ENCODE measurements at places on chromosomes 6 and 20.

DNA sequence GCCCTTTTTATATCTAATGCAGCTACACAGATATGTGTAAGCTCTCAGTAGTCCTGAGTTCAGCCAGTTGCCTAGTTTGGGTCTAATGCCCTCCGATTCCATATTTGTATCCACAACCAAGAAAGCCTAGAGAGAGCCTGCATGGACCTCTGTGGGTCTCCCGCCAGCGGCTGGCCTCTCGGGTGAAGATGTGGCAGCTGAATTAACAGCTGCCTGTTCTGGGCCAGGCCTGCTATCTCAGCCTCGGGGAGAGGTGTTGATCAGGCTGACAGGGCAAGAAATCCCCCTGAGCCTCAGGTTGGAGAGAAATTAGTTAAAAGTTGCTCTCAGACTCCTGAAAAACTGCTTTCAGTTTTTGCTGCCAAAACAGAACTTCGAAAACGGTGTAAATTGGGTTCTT lies 19.8 kb downstream of the PTK7 start:
- no peak overlapping the region for H3K4me3 ChIP-seq
- peaks cover 55% of the 10 kb centered on the region for H3K4me1 ChIP-seq
- no peak for DNase-seq
- peak overlapping the region; percentile 42 for H3K27ac ChIP-seq
- no peaks in the 10 kb centered on the region for H3K27me3 ChIP-seq

DNA sequence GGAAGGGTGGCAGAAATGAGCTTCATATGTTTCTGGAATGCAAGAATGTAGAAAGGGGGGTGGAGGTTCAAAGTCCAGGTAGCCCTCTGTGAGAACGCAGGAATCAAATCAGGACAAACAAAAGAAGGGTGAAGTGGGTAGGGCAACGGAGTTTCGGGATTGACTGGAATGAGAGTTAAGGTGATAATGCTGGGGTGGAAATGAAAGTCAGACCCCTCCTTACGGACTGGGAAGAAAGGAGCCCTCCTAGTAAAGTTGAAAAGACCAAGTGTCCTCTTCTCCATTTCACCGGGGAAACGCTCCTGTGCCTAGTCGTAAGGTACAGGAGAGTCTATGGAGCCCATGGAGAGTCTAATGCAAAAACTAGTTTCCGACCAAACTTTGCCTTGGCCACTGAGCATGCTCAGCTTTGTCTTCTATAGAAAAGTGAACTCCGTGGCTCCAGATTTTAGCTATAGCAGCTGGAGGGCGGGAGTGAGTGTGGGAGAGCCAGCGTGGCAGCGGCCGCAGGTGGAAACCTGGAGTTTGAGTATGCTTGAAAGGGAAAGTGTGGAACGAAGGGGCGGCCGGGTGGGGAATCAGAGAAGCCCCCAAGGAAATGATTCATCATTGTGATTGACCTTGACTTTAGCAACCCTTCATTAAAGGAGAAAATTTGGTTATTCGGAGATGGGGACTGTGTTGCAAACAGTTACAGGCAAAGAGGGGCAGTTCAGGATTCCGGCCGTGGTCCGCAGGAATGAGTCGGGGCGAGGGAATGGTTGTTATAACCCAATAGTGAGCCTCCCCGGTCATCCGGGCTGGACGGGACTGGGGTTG lies 1.3 kb upstream of the LRRC1 start:
- no peaks in the 10 kb centered on the region for H3K27me3 ChIP-seq
- peaks cover 18% of the 10 kb centered on the region for H3K4me1 ChIP-seq
- DNase-seq: no peak
- peak overlapping the region; percentile 93 for H3K4me3 ChIP-seq
- peak overlapping the region; percentile 77 for H3K27ac ChIP-seq
- no peaks in the 10 kb centered on the region for H3K36me3 ChIP-seq

GRCh38 chr6:75755704-75756103 lies 6.7 kb downstream of the MYO6 start:
- H3K27ac ChIP-seq: no peak overlapping the region
- no peaks in the 10 kb centered on the region for H3K27me3 ChIP-seq
- no peak overlapping the region for H3K4me3 ChIP-seq

GRCh38 chr6:166419717-166420116 lies 37.0 kb upstream of the MPC1 start:
- H3K4me3 ChIP-seq: no peak overlapping the region
- no peaks in the 10 kb centered on the region for H3K27me3 ChIP-seq
- no peaks in the 10 kb centered on the region for H3K4me1 ChIP-seq
- H3K27ac ChIP-seq: no peak overlapping the region
- no peaks in the 10 kb centered on the region for H3K36me3 ChIP-seq
- no peak for DNase-seq
